ENCODE measurements at places on chromosomes 6 and 20.

- no peak for DNase-seq
Observed at GRCh38 chr6:160396292-160396691, 48.1 kb downstream of the SLC22A3 start.

DNA sequence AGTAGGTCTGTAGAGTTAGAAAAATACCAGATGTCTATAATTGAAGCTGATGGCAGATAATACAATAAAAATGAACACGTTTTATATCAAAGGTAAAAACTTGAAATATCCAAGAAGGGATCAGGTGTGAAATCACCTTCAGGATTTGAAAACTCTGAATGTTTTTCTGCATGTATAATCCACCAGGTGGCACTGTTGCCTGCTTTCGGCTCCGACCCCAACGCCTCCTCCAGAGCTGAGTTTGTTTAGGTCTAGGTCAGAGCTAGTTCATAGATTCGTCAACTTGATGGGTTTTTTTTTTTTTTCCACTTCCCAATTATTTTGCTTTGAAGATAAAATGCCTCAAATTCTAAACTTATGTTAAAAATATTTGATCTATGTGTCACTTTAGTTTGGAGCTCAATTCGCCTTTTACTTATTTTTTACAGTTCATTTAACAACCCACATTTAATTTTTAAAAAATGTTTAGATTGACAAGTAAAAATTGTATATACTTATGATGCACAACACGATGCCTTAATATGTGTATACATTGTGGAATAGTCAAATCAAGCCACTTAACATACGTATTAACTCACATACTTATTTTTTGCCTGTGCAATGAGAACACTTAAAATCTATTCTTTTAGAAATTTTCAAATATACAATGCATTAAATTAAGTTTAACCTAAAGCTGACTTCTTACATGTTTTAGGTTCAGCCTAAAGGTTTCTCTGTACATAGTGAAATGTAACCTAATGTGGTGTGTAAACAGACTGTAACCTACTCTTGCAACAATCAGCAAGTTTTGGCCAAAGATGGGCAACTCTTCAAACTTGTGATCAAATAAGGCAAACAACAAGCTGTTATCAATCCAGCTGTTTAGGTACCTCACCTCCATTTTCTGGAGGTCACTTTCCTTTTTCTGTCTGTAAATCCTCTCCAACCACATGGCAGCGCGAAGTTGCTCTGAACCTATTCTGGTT, 39.4 kb upstream of the ENPP4 start:
- peak; percentile 45 for DNase-seq

DNA sequence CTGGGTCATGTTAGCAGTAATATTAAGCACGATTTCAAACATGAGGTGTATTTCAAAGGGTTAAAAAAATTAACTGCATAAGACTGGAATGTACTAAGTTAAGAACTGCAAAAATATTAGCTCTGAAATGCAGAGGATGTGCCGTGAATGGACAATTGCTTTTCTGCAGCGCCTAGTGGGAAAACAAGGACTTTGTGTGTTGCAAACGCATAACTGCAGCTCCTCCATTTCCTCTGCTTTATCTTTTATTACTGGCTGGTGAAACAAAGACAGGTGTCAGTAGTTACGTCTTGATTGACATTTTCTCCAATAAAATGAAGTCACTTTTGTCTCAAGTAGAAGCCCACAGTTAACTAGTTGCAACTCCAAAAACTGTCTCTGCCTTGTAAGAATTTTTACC, 1.7 kb downstream of the PDE7B start:
- no peak for DNase-seq

DNA sequence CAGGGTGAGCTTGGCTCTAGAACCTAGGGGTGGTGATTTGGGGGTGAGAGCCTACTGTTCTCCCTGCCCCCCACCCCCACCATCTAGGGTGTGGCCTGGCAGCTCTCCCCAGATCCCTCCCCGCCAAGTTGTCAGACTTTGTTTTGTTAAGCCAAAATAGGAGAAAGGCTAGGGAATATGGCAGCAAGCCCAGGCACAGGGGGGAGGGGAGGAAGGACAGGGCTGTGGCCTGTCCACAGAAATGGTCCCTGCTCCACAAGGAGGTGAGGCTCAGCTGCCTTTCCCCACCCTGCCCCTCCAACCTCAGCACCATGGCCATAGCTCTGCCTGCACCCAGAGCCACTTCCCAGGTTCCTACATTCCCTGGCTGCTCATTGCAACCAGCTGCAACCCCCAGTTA, 17.2 kb downstream of the SCUBE3 start:
- no peak for DNase-seq

DNA sequence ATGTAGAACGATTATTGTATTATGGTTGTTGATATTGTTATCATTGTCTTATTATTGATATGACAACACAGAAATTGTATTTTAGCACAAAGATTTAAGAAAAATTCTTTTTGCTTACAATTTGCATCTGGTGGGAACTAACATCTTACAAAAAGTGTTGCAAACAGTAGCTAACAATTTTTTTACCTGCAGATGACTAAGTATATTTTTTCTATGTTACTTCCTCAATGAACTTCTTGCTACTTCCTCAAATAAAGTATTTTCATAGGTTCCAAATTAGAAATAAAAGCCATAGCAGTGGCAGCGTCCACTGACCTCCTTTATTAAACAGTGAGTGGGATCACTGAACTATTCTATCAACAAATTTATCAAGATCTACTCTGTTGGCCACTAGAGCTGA, 847.0 kb downstream of the PHF3 start:
- DNase-seq, result no peak

- DNase-seq, result no peak
Observed at GRCh38 chr6:159639721-159640120, 53.3 kb downstream of the SOD2 start.

DNA sequence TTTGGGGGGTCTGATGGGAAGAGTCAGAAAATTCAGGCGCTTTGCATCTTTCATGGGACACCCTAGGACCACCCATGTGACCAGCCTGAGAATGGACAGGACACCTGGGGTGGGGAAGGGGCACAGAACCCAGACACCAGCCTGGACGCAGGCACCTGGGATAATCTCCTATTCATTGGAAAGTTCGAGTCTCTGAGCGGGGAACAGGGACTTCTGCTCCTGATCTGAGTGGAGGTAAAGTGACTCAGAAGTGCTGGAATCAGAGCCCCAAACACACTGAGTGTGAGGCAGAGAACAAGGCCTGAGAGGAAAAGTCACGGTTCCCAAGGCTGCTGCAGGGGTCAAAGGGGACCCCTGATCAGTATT, 1.4 kb downstream of the HLA-B start:
- no peak for DNase-seq

- DNase-seq, result no peak
Observed at GRCh38 chr20:32004963-32005362, 5.3 kb upstream of the CCM2L start.

DNA sequence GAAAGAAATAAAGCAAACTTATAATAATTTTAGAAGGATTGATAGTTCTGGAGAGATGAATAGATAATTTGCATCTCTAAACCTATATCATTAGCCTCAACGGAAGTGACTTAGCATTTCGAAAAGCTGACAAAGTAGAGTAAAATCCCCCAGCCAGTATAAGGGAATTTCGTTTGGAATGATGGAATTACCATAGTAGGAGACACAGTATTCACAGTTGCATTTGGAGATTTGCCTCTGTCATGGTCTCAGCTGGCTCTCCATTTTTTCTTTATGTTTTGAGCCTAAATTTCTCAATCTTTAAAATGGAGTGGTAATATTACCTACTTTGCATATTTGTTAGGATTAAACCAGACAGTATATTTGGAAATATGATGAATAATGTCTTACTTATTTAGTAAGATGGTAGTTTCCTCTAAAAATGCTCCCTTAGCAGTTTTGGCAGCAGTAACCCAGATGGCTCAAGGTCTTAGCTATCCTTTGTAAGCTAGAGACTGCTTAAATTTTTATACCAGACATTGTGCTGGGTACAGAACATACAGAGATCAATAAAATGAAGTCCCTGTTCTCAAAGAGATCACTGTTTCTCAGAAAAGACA, 58.2 kb downstream of the SMAP1 start:
- DNase-seq, result no peak

GRCh38 chr20:47985092-47985850, 200.0 kb upstream of the SULF2 start:
- DNase-seq, result no peak

- DNase-seq, result no peak
Observed at GRCh38 chr6:30037182-30037788, 23.8 kb upstream of the POLR1H start.

- peak; percentile 75 for DNase-seq
Observed at GRCh38 chr20:63495741-63496595, 2.9 kb downstream of the EEF1A2 start.

DNA sequence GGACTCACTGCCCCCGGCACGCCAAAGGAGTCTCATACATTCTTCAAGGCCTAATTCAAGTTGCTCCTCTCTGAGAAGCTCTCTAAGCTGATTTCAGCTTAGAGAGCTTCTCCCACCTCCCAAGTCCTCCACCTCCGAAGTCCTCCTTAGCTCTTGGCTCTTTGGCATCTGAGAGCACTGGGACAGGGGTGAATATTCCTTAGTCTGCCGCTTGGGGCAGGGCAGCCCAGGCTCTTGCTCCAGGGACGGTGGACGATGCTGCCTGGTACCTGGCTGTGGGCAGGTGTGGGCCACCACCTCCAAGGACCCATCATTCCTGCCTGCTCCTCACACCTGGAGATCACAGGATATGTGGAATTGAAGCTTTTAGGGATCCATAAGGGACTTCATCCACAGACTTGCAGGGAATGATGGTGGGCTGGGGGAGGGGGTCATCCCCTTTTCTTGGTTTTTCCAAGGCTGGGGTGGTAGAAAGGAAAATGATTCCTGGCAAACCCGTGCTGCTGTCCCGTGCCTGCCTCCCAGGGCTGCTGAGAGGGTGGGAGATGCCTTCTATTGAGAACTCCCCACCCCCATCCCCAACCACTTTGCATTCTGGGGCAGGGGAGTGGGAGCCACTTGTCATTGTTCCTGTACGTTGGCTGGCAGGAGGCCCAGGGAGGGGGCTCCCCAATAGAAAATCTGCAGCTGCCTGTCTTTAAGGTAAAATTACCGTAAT, 57.4 kb downstream of the ARHGAP40 start:
- DNase-seq, result no peak

GRCh38 chr6:21402368-21402767, 191.2 kb upstream of the SOX4 start:
- no peak for DNase-seq

DNA sequence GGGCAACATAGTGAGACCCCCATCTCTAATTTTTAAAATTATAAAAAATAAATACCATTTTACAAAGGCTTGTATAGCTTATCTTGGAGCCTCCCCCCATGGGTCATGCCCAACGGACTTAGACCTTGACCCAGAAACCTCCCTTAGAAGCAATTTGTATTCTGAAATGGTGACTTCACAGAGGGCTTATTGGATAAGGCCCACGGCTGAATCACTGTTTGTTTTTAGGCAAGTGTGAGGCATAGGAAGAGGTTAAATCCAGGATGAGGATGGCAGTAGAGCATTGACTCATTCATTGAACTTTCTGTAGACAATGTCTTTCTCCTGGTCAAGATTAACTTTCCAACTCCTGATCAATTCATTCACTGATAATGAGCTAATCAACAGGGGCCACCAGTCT, 6.2 kb upstream of the SNAI1 start:
- DNase-seq, result no peak

GRCh38 chr6:34189806-34190503, 44.1 kb upstream of the GRM4 start:
- DNase-seq, result no peak

DNA sequence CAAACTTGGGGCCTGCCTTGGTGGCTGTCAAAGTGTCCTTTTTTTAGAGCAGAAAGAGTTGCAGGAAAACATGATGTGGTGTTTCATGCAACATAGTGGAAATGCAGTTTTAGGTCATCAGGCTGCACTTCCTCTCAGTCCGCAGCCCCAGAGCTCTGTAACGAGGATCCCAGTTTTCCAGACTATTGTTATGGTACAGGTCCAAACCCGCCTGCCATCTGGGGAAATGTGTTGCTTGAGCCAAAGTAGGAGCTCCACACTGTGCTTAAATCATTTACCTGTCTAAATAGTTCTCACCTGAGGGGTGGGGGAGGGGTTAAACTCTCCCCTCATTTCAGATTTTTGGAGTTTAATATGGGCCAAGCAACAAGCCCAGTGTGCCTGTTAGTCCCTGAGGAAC, 59.8 kb downstream of the GOPC start:
- DNase-seq, result no peak

DNA sequence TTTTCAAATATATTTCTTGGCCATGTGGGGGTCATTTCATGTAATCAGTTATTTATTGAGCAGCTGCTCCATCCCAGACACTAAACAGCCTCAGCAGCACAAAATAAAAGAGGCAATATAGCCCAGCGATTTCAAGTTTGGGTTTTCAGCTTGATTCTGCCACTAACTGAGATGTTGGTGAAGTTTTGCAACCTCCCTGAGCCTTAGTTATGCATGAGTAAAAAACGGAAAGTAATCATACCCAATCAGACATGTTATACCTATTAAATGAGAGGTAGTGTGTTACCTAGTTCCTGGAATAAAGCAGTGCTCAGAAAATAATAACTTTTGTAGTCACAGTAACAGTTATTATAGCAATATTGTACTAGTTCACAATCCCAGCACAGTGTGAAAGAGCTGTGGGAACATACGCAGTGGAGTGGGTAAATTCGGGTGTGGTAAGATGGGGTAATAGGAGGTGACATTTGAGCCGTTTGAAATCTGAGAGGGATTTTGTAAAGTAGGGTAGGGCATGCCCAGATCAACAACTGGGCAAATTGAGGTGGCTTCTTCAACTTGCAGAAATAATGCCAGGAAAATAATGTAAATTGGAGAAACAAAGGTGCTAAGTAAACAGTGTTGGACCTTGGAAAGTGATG, 1.5 kb downstream of the SLC9A8 start:
- DNase-seq, result no peak

Data from T-helper 1 cell (primary cell).